CD4-positive, alpha-beta memory T cell (primary cell): ENCODE measurements at places on chromosomes 11 and 22. TPM values are rescaled to one million over a fixed set of nuclear protein-coding genes. Genes with fewer than 3 reads are reported as not detected.

DNA sequence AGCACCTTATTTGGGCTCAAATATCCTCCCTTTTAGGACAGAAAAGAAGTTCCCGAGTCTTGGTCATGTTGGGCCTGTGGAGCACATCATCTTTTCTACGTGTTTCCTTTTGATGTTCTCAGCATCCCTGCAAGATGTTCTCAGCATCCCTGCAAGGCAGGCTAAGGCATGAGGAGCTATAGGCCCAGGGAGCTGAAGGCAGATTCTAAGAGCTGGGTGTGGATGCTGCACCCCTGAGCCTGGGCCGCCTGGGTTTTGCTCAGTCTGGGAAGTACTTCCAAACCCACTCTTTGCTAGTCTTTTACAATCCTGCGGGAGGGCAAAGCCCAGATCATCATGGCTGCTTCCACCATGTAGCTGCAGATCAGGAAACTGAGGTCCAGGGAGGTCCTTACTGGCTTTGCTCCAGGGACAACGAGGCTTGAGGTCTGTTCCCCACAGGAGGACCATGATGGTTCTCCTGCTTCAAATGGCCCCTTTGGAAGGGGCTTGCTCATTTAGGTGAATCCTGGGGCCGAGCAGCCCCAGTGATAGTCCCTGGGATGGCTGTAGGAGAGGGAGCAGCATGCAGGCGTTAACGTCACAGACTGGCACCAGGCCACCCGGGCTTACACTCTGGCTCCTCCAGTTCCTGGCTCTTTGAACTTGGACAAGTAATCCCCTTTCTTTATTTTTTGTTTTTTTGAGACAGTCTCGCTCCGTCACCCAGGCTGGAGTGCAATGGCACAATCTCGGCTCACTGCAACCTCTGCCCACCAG is 10.6 kb downstream of the LRRC75B start:
- no peak for DNase-seq

DNA sequence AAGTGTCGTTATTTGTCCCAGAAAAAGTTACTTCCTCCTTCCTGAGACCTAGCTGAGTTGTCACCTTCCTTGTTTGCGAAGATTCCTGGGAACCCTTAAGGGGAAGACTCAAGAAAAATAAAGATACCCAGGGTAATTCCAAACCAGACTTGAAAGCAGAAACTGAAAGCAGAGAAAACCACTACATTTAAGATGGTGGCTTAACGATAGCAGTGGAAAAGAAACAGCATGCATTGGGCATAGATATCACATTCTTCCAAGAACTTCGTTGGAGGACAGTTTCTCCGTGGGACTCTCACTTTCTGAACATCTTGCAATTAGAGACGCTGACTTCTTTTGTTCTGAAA is 89.1 kb downstream of the FAM76B start:
- peak; percentile 41 for DNase-seq

- DNase-seq = peak; percentile 87
These were observed 14.0 kb downstream of the RAC2 start for GRCh38 chr22:37229805-37230672.

Gene OR8A1
- not detected for polyA plus RNA-seq

Gene BAIAP2L2
- polyA plus RNA-seq = not detected

GRCh38 chr11:57458410-57459163 is 1.7 kb upstream of the RTN4RL2 start:
- peak; percentile 27 for DNase-seq

GRCh38 chr22:37739611-37740049 is 42.8 kb downstream of the TRIOBP start:
- no peak for DNase-seq

DNA sequence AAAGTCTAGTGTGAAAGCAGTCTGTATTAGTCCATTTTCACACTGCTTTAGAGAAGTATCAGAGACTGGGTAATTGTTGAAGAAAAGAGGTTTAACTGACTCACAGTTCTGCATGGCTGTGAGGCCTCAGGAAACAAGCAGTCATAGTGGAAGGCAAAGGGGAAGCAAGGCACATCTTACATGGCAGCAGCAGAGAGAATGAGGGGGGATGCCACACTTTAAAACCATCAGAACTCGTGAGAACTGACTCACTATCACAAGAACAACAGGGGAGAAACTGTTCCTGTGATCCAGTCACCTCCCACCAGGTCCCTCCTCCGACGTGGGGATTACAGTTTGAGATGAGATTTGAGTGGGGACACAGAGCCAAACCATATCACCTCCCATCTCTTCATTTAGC is 13.8 kb upstream of the TUBA8 start:
- no peak for DNase-seq

DNA sequence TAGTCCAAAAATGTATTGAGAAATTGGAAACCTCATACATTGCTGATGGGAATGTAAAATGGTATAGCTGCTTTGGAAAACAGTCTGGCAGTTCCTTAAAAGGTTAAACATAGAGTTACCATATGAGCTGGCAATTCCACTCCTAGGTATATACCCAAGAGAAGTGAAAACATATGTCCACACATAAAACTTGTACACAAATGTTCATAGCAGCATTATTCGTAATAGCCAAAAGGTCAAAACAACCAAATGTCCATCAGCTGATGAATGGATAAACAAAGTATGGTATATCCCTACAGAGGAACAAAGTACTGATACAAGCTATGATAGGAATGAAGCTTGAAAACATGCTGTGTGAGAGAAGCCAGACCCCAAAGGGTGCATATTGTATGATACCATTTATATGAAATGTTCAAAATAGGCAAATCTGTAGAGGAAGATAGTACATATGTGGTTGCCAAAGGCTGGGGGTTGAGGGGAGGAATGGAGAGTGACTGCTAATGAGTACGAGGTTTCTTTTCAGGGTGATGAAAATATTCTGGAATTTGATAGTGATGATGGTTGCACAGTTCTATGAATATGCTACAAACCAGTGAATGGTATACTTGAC is 85.8 kb downstream of the ZBTB16 start:
- DNase-seq = no peak

DNA sequence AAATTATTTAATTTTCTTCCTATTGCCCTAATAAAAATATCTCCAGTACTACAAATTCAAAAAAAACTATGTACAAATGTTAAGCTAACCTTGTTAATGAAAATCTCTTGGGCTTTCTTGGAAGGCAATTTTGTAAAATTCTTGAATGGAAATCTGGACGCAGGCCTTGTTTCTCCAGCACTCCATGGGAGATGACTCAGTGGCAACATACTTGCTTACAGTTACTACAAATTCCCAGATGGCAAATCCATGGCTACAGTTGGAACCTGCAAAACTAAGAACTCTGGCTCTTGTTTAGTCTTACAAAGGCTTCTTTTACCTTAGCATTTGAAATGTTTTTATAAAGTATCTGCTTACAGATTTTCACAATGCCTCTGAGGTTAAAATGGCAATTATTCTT is 725.2 kb downstream of the DLG2 start:
- no peak for DNase-seq

- no peak for DNase-seq
These were observed 1.6 kb downstream of the CD81 start for GRCh38 chr11:2378527-2379210.

Gene ELMOD1
- not detected for polyA plus RNA-seq

DNA sequence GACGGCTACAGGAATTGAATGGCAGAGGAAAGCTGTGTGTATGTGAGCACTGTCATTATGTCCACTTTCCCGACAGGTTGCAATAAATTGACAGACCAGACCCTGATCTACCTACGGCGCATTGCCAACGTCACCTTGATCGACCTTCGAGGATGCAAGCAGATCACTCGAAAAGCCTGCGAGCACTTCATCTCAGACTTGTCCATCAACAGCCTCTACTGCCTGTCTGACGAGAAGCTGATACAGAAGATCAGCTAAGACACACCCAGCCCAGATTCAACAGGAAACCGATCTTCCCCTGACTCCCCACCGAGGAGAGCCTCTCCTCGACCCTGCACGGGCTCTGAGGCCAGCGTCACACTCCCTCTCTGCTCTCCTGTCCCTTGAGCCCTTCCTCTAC is 11.5 kb upstream of the GRK2 start:
- DNase-seq = peak; percentile 20

Gene NELL1
- polyA plus RNA-seq = not detected

- DNase-seq = no peak
These were observed 4.3 kb upstream of the LMO1 start for GRCh38 chr11:8267831-8268529.

GRCh38 chr11:132125988-132126871 is 755.8 kb downstream of the NTM start:
- DNase-seq = no peak

DNA sequence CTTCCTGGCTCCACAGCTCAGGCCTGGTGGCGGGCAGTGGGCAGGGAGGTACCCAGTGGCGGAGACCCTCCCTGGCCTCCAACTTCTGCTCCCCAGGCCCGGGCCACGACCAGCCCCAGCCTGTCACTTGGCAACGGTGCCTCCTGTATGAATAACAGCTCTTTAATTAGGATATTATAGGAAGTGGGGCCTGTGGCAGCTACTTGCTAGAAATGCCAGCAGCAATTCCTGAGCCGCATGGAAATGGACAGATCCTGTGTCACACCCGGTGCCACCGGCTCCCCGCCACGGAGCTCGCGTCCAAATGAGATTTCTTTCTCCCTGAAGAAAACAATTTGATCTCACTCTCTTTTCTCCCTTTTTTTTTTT is 104.5 kb downstream of the CHST1 start:
- no peak for DNase-seq

DNA sequence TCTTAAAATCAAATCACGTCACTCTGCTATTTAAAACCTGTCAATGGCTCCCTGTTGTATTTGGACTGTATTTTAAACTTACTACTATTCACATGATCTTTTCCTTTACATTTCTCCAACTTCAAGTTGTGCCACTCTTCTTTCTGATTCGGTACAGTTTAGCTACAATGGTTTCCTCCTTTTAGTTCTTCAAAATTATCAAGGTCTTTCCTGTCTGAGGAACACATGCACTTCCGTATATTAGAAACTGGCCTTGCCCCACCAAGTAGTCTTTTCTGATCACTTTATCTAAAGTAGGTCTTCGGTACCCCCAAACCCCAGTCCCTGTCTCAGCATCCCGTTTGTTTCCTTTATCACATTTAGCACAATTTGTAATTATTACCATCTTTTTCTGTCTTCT is 81.8 kb downstream of the MTMR3 start:
- no peak for DNase-seq
